ENCODE measurements at places on chromosomes 7 and 10. TPM values are rescaled to one million over a fixed set of nuclear protein-coding genes. Genes with fewer than 3 reads are reported as not detected.

ITPRID1 gene
- not detected for total RNA-seq

DNA sequence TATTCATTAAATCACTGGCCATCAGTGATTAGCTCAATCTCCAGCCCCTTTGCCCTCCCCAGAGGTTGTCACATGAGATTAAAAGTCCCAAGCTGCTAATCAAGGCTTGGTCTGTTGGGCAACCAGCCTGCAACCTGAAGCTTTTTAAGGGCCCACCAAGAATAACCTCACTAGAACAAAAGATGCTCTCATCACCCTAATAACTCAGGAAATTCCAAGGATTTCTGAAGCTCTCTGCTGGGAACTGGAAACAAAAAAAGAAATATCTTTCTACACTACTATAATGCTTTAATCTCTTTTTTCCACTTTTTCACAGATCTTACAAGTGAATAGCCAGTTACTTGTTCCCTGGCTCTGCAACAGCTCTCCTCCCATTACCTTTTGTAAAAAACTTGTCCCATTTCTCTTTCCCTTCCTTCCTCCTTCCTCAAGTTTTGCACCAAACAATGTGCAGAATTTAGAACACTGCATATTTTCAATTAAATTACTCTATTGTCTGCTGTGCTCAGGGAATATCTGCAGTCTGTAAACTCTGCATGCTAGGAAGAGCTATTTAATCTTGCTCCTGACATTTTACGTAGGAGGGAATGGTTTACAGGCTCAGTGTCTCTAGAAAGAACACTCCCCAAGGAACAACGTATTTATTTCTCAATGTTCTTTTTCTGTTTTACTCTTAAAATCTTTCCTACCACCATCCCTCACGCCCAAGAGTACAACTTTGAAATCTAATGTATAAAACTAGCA, 169.1 kb downstream of the IMMP2L start:
- no peak for DNase-seq
- H3K4me1 ChIP-seq, result peaks cover 3% of the 10 kb centered on the region
- H3K4me3 ChIP-seq, result no peak overlapping the region
- H3K36me3 ChIP-seq, result peaks cover 11% of the 10 kb centered on the region
- no peak overlapping the region for H3K27ac ChIP-seq
- H3K27me3 ChIP-seq, result no peaks in the 10 kb centered on the region

GRCh38 chr10:110190170-110190569, 17.2 kb upstream of the MXI1 start:
- H3K27me3 ChIP-seq, result peaks cover 34% of the 10 kb centered on the region
- H3K4me1 ChIP-seq, result no peaks in the 10 kb centered on the region
- no peak overlapping the region for H3K4me3 ChIP-seq
- no peak for DNase-seq

- H3K27ac ChIP-seq, result no peak overlapping the region
- no peaks in the 10 kb centered on the region for H3K36me3 ChIP-seq
- peaks cover 18% of the 10 kb centered on the region for H3K27me3 ChIP-seq
- no peak for DNase-seq
These were observed 29.8 kb upstream of the PPP2R2D start for GRCh38 chr10:131870831-131871672.

- no peak for DNase-seq
- H3K4me3 ChIP-seq, result no peak overlapping the region
- no peak overlapping the region for H3K27ac ChIP-seq
- H3K27me3 ChIP-seq, result no peaks in the 10 kb centered on the region
- H3K4me1 ChIP-seq, result no peaks in the 10 kb centered on the region
- no peaks in the 10 kb centered on the region for H3K36me3 ChIP-seq
These were observed 440.2 kb upstream of the MKI67 start for GRCh38 chr10:128566361-128566968.

GRCh38 chr10:123958241-123958640, 66.6 kb upstream of the CPXM2 start:
- H3K36me3 ChIP-seq, result peaks cover 2% of the 10 kb centered on the region
- H3K4me1 ChIP-seq, result no peaks in the 10 kb centered on the region
- no peak overlapping the region for H3K4me3 ChIP-seq
- no peak overlapping the region for H3K27ac ChIP-seq
- no peak for DNase-seq

FAM25C gene
- not detected for total RNA-seq

- no peaks in the 10 kb centered on the region for H3K36me3 ChIP-seq
- no peak for DNase-seq
- H3K27me3 ChIP-seq, result no peaks in the 10 kb centered on the region
- peak overlapping the region; percentile 41 for H3K4me3 ChIP-seq
These were observed 27.7 kb upstream of the NMT2 start for GRCh38 chr10:15196021-15196834.

DNA sequence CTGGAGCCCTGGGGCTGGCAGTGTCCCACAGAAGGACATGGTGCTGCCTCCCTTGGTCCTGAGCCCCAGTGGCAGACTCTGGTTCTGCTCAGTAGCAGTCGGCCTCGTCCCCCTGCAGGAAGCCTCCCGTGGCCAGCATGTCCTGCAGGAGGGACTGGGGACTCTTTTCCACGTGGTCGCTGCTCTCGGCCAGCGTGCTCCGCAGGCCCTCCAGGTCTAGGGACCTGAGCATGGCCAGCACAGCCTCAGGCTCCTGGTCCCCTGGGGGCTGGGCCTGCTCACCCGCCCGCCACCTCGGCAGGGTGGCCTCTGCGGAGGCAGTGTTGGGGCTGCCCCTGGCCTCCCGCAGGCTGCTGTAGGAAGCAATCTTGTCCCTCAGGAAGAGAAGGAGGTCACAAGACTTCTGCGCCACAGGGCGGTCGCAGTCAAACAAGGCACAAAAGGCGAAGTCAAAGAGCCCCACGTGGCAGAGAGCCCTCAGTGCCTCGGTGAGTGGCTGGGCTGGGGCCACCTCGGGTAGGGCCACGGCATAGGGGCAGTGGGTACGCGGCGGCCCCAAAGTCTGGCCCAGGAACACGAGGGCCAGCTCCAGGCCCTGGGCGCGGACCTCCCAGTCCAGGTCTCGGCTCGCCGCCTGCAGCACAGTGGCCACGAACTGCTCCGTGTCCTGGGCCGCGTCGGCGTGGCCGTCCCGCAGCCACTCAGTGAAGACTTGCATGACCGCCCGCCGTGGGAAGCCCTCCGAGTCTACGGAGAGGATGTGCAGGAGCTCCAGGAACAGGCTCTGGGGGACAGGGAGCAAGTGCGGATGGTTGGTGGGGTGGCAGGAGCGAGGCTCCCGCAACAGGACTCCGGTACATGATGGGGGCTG, 17.1 kb downstream of the BRAT1 start:
- no peaks in the 10 kb centered on the region for H3K27me3 ChIP-seq
- peaks cover 2% of the 10 kb centered on the region for H3K4me1 ChIP-seq
- H3K4me3 ChIP-seq, result no peak overlapping the region
- H3K36me3 ChIP-seq, result peaks cover 2% of the 10 kb centered on the region

- DNase-seq, result no peak
- peaks cover 4% of the 10 kb centered on the region for H3K4me1 ChIP-seq
- peaks cover 60% of the 10 kb centered on the region for H3K36me3 ChIP-seq
- H3K27ac ChIP-seq, result peak overlapping the region; percentile 22
These were observed 45.5 kb downstream of the GSAP start for GRCh38 chr7:77370606-77371005.

SORBS1 gene
- 0.94 TPM for total RNA-seq

- H3K27me3 ChIP-seq, result peaks cover 10% of the 10 kb centered on the region
- H3K36me3 ChIP-seq, result no peaks in the 10 kb centered on the region
- peak; percentile 59 for DNase-seq
- peaks cover 57% of the 10 kb centered on the region for H3K4me1 ChIP-seq
- H3K27ac ChIP-seq, result peak overlapping the region; percentile 94
These were observed 73.1 kb upstream of the UCN3 start for GRCh38 chr10:5291501-5292195.

HACD1 gene
- 1.4 TPM for total RNA-seq

CCDC146 gene
- 11.2 TPM for total RNA-seq

DNA sequence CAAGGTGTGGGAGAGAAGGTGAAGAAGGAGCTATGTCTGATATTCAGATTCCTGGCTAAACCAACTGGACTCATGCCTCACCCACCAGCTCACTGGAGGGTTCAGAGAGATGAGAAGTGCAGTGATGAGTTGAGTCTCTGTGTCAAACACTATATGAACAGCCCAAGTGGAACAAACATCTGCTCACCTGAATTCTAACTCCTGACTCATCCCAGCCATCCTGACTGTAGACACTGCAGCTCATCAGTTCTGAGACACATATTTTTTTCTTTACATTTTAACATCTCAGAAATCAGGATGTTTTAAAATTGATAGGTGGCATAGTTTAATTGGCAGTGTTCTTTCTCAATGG, 27.3 kb downstream of the GSDME start:
- peaks cover 4% of the 10 kb centered on the region for H3K36me3 ChIP-seq
- H3K27me3 ChIP-seq, result peaks cover 35% of the 10 kb centered on the region
- H3K27ac ChIP-seq, result no peak overlapping the region
- no peak overlapping the region for H3K4me3 ChIP-seq
- peaks cover 13% of the 10 kb centered on the region for H3K4me1 ChIP-seq
- no peak for DNase-seq

- H3K4me3 ChIP-seq, result no peak overlapping the region
- no peak for DNase-seq
- no peaks in the 10 kb centered on the region for H3K27me3 ChIP-seq
- H3K27ac ChIP-seq, result no peak overlapping the region
These were observed 82.6 kb upstream of the AOAH start for GRCh38 chr7:36806891-36807290.

GRCh38 chr10:68075550-68076004, 494 bp upstream of the HERC4 start:
- H3K36me3 ChIP-seq, result peaks cover 1% of the 10 kb centered on the region
- no peaks in the 10 kb centered on the region for H3K27me3 ChIP-seq
- peak overlapping the region; percentile 99 for H3K4me3 ChIP-seq
- no peak for DNase-seq
- H3K27ac ChIP-seq, result peak overlapping the region; percentile 95

DNA sequence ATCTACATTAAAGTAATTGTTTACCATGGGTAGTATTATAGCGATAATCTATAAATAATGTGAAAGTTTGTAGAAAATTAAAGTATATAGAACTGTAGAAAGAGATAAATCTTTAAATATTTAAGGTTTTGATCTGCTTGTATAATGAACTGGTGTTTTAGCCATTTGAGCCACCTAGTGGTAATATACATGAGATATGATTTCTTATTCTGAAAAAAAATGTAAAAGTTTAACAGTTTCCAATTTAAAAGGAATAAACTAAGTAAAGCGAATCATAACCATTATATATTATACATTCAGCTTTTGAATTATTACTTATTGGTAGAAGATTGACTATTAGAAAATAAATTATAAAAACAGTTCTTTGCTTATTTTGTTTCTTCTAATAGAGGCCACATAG, 91.2 kb downstream of the OTUD1 start:
- no peak overlapping the region for H3K4me3 ChIP-seq
- no peaks in the 10 kb centered on the region for H3K27me3 ChIP-seq
- DNase-seq, result no peak
- peaks cover 19% of the 10 kb centered on the region for H3K4me1 ChIP-seq

DNA sequence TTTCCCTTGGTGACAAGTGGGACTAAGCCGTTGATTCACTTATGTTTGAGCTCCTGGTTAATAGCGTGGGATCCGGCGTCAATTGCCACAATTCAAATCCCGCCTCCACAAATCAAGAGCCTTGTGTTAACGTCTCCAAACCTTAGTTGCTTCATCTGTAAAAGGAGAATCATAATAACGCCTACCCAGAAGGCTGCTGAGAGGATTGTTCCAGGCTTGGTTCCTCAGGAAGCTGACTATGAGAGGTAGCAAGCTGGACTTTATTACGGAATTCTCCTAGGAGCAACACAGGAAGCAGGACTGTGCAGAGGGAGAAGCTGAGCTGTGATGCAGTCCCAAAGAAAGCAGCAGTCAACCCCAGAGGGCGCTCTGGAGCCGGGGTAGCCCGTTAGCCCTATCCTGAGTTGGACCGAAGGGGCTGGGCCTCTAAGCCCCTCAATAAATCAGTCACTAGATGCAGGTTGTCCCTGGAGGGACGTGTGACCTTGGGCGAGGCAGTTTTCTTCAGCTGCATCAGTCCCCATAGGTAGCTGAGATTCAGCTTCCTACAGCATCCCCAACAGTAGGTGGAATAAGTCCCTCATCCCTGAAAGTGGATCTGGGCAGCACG, 6.9 kb upstream of the BAG3 start:
- H3K4me1 ChIP-seq, result peaks cover 20% of the 10 kb centered on the region
- no peaks in the 10 kb centered on the region for H3K27me3 ChIP-seq
- H3K4me3 ChIP-seq, result no peak overlapping the region
- H3K36me3 ChIP-seq, result no peaks in the 10 kb centered on the region
- no peak for DNase-seq

All from naive thymus-derived CD8-positive, alpha-beta T cell (primary cell).